ENCODE measurements at places on chromosomes 12 and 14. TPM values are rescaled to one million over a fixed set of nuclear protein-coding genes. Genes with fewer than 3 reads are reported as not detected.
A peak's percentile ranks its signal among the peaks of the same experiment; 100 is the strongest.

- H3K4me3 ChIP-seq: no peak overlapping the region
- no peaks in the 10 kb centered on the region for H3K4me1 ChIP-seq
- DNase-seq: no peak
- H3K27me3 ChIP-seq: no peaks in the 10 kb centered on the region
- no peak overlapping the region for H3K27ac ChIP-seq
Observed at GRCh38 chr12:47032644-47033043, 46.8 kb upstream of the PCED1B start.

GRCh38 chr12:117506333-117506732 is 144.9 kb upstream of the NOS1 start:
- H3K4me3 ChIP-seq: no peak overlapping the region
- peaks cover 97% of the 10 kb centered on the region for H3K27me3 ChIP-seq
- H3K27ac ChIP-seq: no peak overlapping the region
- no peaks in the 10 kb centered on the region for H3K36me3 ChIP-seq
- no peak for DNase-seq

DNA sequence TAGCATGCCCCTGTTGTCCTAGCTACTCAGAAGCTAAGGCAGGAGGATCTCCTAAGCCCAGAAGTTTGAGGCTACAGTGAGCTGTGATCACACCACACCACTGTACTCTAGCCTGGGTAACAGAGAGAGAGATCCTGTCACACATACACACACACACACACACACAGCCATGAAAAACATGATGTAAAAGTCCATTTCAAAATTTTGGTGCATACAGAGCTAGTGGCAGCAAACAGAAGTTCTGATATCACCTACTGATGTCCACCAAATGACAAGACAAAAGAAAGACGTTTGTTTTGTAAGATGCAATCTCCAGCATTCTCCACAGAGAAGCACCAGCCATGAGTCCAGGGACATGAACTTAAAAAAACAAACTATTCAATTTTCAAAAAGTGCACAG is 15.9 kb downstream of the AREL1 start:
- H3K4me3 ChIP-seq: no peak overlapping the region
- H3K27ac ChIP-seq: no peak overlapping the region
- no peaks in the 10 kb centered on the region for H3K4me1 ChIP-seq
- peaks cover 35% of the 10 kb centered on the region for H3K36me3 ChIP-seq
- no peak for DNase-seq
- no peaks in the 10 kb centered on the region for H3K27me3 ChIP-seq

GRCh38 chr14:59317798-59318505 is 129.5 kb downstream of the DAAM1 start:
- no peak overlapping the region for H3K27ac ChIP-seq
- no peak for DNase-seq
- peaks cover 35% of the 10 kb centered on the region for H3K36me3 ChIP-seq
- H3K27me3 ChIP-seq: no peaks in the 10 kb centered on the region

Gene TCTN1
- total RNA-seq: 20.1 TPM

DNA sequence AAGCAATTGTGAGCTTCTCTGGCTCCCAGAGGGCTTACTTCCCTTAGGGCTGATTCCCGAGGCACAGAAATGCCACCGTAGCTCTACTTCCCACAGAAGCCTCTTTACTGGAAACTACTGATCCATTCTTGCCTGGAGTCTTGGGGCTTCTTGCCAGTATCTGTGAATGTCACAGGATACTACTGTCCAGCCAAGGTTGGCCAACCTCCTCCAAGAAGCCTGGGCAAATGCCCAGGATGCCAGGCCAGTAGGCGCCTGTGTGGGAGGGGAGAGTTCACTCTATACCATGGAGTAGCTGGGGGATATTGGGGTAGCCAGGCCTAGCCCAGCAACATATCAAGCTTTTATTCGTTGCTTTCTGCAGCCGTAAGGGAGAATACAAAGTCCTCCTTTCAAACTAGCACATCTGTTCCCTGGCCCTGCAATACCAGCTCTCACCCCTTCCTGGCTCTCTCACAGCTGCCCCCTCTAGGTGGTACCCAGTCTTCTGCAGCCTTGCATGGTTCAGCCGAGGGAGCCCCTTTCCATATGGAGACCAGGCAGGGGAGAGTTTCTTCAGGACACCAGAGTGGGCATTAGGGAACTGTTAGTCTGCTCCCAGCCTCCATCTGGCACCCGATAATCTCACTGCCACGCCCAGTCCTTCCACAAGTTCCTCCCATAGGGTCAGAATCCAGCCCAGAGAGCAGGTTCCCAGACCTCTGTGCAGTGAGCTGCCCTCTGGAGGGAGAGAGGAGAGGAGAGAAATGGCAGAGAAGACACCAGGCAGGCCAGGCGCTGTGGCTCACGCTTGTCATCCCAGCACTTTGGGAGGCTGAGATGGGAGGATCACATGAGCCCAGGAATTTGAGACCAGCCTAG is 24.3 kb upstream of the PLEK2 start:
- H3K4me1 ChIP-seq: no peaks in the 10 kb centered on the region
- DNase-seq: peak; percentile 78
- no peak overlapping the region for H3K27ac ChIP-seq
- H3K4me3 ChIP-seq: no peak overlapping the region

Gene ZBTB42
- 7.7 TPM for total RNA-seq

- H3K27me3 ChIP-seq: peaks cover 14% of the 10 kb centered on the region
- DNase-seq: no peak
- H3K27ac ChIP-seq: no peak overlapping the region
- no peaks in the 10 kb centered on the region for H3K4me1 ChIP-seq
Observed at GRCh38 chr14:26191123-26191522, 406.7 kb downstream of the NOVA1 start.

Gene GUCY2C
- 0.54 TPM for total RNA-seq

GRCh38 chr14:83300476-83301064 is 1766.9 kb upstream of the SEL1L start:
- no peaks in the 10 kb centered on the region for H3K36me3 ChIP-seq
- no peak for DNase-seq
- H3K4me1 ChIP-seq: no peaks in the 10 kb centered on the region
- H3K4me3 ChIP-seq: no peak overlapping the region
- no peak overlapping the region for H3K27ac ChIP-seq

Gene POTEG
- total RNA-seq: not detected

DNA sequence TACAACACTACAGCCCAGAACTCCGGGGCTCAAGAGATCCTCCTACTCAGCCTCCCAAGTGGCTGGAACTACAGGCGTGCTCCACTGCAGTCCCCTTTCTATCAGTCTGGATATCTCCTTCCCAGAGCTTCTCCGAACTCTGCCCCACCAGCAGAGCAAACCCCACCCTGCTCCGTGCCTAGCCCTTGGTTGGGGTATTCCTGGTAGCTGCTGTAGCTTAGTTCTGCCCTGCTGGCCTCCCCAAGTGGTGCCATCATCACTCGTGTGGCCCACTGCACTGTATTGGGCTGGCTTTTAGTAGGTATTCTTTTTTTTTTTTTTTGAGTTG is 9.5 kb downstream of the HSP90AA1 start:
- DNase-seq: peak; percentile 50
- no peak overlapping the region for H3K4me3 ChIP-seq
- H3K27ac ChIP-seq: no peak overlapping the region
- peaks cover 46% of the 10 kb centered on the region for H3K36me3 ChIP-seq
- H3K4me1 ChIP-seq: no peaks in the 10 kb centered on the region
- H3K27me3 ChIP-seq: no peaks in the 10 kb centered on the region

DNA sequence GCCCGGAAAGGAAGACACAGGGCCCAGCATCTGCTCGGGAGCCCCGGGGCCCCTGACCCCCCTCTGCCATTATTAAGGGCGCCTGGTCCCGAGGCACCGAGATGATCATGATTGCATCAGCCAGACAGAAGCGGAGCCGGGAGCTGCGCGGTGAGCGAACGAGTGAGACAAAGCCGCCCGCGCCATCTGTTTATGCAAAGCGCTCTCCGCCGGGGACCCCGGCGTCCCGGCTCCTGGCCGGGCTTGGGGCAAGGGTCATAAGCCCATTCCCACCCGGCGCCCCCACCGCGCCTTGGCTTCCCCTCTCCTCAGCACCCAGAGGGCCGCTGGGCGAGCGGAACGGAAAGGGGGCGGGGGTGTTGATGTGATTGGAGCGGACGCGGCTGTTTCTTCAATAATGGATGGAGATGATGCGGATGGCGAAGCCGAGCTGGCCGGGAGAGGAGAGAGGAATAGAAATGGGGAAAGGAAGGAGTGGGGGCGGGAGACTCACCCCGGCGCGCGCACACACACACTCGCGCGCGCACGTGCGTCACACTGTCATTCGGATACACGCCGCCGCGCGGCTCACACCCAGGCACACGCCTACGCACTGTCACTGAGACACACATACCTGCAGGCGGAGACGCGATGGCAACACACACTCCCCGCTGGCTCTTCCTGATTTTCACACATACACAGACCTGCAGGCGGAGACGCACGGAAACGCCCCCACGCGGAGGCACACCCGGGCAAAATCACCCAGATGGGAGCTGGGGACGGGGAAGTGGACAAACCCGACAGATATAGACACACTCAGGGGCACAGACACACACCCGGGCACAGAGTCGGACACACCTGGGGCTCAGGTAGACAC is 10.7 kb downstream of the STAC3 start:
- H3K4me3 ChIP-seq: peak overlapping the region; percentile 67
- peak; percentile 83 for DNase-seq
- no peaks in the 10 kb centered on the region for H3K36me3 ChIP-seq
- peaks cover 6% of the 10 kb centered on the region for H3K4me1 ChIP-seq
- H3K27ac ChIP-seq: peak overlapping the region; percentile 92

DNA sequence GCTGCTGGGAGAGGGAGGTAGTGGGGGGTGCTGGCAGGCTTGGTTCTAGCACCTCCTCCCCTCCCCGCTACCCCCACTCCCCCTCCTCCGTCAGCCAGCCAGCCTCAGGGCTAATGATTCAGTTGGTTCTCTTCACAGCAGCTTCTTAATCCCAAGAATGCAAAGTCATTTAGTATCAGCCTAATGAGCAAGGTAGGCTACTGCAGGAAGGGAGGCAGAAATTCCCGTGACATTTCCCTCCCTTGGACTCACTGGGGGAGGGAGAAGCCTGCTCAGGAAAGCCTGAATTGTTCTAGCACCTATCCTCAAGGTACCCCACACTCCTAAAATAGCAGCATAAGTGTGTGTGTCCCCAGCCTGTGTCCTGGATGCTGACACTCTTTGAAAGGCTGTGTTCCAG is 29.8 kb downstream of the ITPK1 start:
- no peaks in the 10 kb centered on the region for H3K27me3 ChIP-seq
- peaks cover 10% of the 10 kb centered on the region for H3K4me1 ChIP-seq
- H3K4me3 ChIP-seq: peak overlapping the region; percentile 12
- no peaks in the 10 kb centered on the region for H3K36me3 ChIP-seq
- peak overlapping the region; percentile 5 for H3K27ac ChIP-seq

DNA sequence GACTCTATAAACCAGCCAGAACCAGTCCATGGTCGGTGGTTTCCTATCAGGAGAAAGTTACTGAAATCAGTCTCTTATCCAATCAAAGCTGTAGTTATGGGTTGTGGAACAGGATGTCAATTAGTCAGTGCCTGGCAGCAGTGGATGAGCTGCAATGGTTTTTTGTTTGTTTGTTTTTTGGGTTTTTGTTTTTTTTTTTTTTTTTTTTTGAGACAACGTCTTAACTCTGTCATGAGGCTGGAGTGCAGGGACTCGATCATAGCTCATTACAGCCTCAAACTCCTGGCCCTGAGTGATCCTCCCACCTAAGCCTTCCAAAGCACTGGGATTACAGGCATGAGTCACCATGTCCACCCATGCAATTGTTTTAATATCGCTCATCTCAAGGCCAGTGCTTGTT is 113.3 kb upstream of the CAND1 start:
- no peaks in the 10 kb centered on the region for H3K27me3 ChIP-seq
- H3K27ac ChIP-seq: no peak overlapping the region
- H3K4me3 ChIP-seq: no peak overlapping the region
- DNase-seq: no peak
- H3K36me3 ChIP-seq: no peaks in the 10 kb centered on the region

GRCh38 chr14:77988970-77989369 is 181.2 kb upstream of the NRXN3 start:
- no peaks in the 10 kb centered on the region for H3K36me3 ChIP-seq
- peaks cover 65% of the 10 kb centered on the region for H3K27me3 ChIP-seq
- peak; percentile 22 for DNase-seq
- H3K27ac ChIP-seq: peak overlapping the region; percentile 82
- no peak overlapping the region for H3K4me3 ChIP-seq

DNA sequence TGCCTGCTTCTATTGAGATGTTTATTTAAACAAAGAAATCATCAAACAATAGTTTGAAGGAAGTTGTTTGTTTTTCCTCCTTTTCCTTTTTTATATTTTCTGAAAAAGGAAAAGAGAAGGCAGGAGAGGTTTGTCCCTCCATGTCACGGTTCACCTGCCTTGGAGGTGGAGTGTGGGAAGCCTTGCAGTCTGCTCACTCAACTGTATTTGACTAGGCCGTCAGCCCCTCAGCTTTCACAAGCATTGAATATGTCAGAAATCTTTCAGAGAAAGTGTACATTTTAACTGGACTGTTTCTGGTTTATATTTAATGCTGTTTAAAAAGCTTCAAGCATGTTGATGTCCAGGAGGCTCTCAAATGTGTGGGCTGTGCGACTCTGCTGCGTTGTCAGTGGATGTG is 370.4 kb downstream of the NPAS3 start:
- DNase-seq: no peak
- H3K27ac ChIP-seq: no peak overlapping the region
- H3K4me3 ChIP-seq: no peak overlapping the region
- peaks cover 14% of the 10 kb centered on the region for H3K4me1 ChIP-seq
- H3K27me3 ChIP-seq: no peaks in the 10 kb centered on the region
- no peaks in the 10 kb centered on the region for H3K36me3 ChIP-seq

GRCh38 chr12:80902711-80903110 is 35.0 kb downstream of the LIN7A start:
- H3K36me3 ChIP-seq: no peaks in the 10 kb centered on the region
- no peak for DNase-seq
- no peaks in the 10 kb centered on the region for H3K27me3 ChIP-seq

DNA sequence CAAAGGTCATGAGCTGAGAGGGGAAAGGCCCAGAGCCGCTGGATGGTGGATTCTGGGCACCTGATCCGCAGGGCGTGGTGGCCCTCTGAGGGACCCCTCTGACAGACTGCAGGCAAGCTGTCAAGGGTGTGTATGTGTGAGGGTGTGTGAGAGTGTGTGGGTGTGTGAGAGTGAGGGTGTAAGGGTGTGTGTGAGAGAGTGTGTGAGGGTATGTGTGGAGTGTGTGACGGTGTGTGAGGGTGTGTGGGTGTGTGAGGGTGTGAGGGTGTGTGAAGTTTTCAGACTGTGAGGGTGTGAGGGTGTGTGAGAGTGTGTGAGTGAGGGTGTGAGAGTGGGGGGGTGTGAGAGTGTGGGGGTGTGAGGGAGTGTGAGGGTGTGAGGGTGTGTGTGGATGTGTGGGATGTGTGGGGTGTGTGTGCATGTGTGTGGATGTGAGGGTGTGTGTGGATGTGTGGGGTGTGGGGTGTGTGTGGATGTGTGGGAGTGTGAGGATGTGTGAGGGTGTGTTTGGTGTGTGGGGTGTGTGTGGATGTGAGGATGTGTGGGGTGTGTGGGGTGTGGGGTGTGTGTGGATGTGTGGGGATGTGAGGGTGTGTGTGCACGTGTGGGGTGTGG is 156.7 kb downstream of the TMEM121 start:
- no peaks in the 10 kb centered on the region for H3K36me3 ChIP-seq
- DNase-seq: peak; percentile 7
- no peak overlapping the region for H3K4me3 ChIP-seq
- H3K4me1 ChIP-seq: no peaks in the 10 kb centered on the region
- no peaks in the 10 kb centered on the region for H3K27me3 ChIP-seq

GRCh38 chr12:6980740-6981139 is 10.0 kb downstream of the EMG1 start:
- no peaks in the 10 kb centered on the region for H3K27me3 ChIP-seq
- no peaks in the 10 kb centered on the region for H3K4me1 ChIP-seq
- H3K36me3 ChIP-seq: peaks cover 68% of the 10 kb centered on the region
- DNase-seq: no peak
- H3K4me3 ChIP-seq: no peak overlapping the region
- no peak overlapping the region for H3K27ac ChIP-seq

Gene KIF5A
- total RNA-seq: 5.3 TPM

- DNase-seq: peak; percentile 93
- H3K27me3 ChIP-seq: no peaks in the 10 kb centered on the region
- H3K4me3 ChIP-seq: no peak overlapping the region
Observed at GRCh38 chr14:38721822-38722431, 381.1 kb downstream of the SEC23A start.
